ENCODE measurements at places on chromosomes 7 and 10.
A peak's percentile ranks its signal among the peaks of the same experiment; 100 is the strongest.

- peak; percentile 44 for DNase-seq
Measured at GRCh38 chr7:156889089-156889488, 3.9 kb downstream of the LMBR1 start.

GRCh38 chr10:60728056-60728455 is 50.2 kb upstream of the CDK1 start:
- DNase-seq, result no peak

DNA sequence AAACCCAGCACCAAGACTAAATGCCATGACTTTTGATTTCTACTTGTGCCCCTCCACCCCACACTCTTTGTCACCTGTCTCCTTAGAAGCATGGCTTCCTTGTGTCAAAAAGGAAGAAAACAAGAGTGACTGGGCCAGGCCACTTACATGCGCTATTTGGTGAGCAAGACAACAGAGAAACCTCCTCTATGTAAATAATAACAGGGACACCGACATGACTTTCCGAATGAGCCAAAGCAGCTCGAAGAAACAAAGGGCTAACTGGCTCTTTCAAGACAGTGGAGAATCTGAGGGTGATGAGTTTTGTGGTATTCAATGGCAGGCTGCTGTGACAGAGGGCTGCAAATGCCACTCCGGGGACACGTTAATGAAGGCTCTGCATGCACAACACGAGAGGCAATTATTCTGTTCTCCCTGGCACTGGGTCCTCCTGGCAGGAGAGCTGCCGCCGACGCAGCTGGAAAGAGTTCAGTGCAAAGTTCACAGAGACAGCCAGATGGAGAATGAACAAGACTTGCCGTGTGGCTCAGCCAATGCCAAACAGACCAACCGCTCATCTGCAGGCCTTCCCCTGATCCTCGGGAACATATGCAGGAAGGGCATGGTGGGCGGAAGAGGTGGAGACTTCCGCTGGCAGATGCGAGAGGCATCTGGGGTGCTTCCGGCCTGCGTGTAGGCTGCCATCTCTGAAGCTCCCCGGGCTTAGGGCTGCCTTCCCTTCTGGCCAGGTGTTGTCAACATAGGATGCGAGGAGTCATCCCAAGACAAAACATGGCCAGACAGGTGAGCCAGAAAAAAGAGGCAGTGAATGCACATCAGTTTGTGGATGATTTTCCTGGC is 59.1 kb upstream of the SMNDC1 start:
- no peak for DNase-seq

DNA sequence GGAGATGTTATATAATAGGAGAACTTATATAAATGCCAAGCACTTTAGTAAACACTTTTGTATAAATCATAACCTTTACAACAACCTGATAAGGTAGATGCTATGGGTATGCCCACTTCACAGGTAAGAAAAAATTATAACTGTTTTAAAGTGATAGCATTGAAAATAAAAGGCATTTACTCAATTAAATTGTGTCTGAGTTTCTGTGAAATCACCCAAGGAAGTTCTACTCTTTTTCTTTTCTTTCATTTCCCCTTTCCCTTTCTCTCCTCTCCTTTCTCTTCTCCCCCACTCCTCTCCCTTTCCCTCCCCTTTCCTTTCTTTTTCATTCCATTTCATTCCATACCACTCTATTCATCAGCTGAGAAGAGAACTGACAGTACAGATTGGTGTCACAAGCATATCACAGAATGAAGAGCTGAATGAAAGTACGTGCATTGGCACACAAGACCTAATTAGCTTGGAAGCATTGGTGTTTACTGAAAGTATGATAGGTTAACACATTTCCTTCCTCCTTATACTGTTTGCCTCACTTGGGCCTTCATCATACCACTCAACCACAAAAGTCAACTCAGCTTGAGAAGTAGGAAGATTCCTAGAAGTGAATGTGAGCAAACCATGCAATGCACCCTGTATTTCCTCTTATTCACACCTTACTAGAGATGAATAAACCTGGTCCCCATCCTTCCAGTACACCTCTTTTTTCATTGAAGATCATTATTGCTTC is 117.9 kb upstream of the AGR3 start:
- DNase-seq, result peak; percentile 88

GRCh38 chr10:73865459-73866442 is 8.6 kb downstream of the CAMK2G start:
- peak; percentile 91 for DNase-seq

DNA sequence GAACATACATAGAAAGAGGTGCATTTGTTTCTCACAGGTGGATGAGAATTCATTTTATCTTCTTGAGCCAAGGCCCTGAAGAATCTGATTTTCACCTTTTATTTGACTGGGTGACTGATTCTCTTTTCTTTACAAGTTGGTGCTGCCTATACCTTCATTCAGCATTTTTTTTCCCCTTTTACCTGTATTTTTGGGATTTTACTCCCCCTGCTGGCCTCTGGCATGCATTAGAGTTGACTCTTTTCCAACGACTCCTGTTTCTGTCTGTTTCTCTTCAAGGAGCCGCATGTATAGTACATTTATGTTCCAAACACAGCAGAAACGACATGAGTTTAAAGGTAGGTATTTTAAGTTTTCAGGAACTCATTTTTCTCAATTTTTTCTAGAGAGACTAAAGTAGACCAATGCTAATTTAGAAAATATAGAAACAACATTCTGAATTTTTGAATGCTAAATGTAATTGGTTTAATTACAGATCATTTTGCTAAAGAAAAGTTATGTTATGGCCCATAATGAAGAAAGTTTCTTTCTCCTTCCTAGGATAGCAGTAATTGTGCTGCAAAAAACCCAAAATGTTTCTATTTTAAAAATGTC is 149.8 kb upstream of the HDAC9 start:
- DNase-seq, result peak; percentile 50

- DNase-seq, result no peak
Measured at GRCh38 chr7:86786376-86786775, 142.7 kb downstream of the GRM3 start.

DNA sequence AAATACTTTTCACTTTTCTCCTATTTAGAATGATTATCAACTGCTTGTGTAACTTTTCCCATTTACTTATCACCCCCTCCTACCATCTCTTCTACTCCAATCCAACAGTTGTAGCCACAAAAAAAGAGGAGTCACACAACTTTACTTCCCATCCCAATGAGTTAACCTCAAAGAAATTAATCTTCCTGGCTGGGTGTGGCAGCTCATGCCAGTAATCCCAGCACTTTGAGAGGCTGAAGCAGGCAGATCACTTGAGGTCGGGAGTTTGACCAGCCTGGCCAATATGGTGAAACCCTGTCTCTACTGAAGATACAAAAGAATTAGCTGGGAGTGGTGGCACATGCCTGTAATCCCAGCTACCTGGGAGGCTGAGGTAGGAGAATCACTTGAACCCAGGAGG is 19.9 kb downstream of the SYPL1 start:
- DNase-seq, result no peak

DNA sequence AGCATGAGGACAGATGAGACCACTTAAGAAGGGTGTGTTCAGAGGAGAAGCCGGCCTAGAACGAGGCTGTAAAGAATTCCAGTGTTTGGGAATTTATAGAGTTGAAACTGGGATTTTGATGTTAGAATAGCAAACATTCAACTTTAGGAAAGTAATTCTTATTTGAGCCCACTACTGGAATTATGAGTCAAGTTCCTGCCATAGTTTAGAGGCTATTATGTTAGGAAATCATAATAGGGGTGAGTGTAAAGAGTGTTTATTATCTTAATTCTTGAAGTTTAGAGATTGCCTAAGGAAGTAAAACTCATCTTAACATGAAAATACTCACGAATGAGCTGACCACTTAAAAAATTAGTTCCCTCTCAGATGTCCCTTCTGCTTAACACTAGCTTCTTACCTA is 2.1 kb downstream of the CBLL1 start:
- no peak for DNase-seq

- no peak for DNase-seq
Measured at GRCh38 chr10:10680496-10680895, 337.2 kb upstream of the CELF2 start.

GRCh38 chr7:151060416-151061212 is 1.2 kb downstream of the SLC4A2 start:
- DNase-seq, result no peak

DNA sequence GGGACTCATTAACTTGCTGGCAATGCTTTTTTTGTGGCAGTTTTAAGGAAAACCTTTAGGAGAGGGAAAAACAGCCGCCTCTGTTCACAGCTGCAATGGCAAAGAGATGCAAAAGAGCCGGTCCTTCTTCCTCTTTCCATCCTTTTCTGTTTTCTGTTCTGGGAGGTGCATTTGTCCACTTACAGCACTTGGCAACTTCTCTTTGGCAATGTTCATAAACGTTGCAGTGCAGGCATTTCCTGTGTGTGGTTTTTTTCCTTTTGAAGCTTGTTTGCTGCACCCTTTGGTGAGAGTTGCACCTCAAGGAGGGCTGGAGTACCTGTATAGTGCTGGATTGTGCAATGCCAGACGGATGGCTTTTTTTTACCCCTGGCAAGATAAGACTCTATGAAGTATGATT is 53.9 kb upstream of the HABP2 start:
- peak; percentile 79 for DNase-seq

DNA sequence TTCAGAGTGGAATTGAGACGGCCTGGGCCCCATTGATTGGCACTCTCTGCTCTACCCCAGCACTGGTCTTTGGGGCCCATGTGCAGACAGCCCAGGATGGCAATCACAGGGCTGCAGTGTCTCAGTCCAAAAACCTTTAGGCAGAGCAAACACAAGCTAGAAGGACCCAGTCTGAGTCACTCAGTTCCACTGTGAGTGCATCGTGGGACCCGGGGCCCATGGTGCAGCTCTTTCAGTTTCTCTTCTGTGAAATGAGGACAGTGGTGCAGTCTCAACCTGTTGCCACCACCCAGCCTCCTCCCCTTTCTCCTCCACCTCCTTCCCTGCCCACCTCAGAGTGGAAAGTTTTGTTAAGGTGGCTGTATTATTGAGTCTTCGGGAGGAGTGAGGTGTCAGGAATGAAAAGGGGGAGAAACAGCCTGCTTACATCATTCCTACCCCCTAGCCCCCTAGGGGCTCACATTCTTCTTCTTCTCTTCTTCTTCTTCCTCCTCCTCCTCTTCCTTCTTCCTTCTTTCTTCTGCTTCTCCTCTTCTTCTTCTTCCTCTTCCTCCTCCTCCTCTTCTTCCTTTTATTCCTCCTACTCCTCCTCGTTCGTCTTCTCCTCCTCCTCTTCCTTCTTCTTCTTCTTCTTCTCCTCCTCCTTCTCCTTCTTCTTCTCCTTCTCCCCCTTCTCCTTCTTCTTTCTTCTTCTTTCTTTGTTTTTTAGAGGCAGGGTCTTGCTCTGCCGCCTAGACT is 19.5 kb upstream of the CARD11 start:
- no peak for DNase-seq

- DNase-seq, result no peak
Measured at GRCh38 chr7:26958834-26959233, 94.4 kb upstream of the SKAP2 start.

DNA sequence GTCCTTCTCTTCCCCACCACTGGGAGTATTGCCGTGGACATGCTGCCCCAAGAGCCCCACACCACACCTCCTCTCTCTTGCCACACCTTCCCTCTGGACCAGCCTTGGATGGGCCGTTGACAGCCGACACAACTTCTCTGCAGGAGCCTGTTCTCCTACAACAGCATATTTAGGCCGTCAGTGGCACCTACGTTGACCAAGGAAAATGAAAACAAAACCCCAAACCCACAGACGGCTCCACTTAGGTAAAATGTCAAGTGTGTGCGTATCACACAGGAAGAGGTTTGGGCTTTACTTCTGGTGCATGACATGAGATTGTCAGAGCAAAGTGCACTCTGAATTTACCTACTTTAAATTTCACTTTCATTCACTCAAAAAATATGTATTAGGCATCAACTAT is 246.6 kb downstream of the ZMYND11 start:
- DNase-seq, result no peak

- DNase-seq, result no peak
Measured at GRCh38 chr7:2233926-2234325, 1.2 kb upstream of the MAD1L1 start.

DNA sequence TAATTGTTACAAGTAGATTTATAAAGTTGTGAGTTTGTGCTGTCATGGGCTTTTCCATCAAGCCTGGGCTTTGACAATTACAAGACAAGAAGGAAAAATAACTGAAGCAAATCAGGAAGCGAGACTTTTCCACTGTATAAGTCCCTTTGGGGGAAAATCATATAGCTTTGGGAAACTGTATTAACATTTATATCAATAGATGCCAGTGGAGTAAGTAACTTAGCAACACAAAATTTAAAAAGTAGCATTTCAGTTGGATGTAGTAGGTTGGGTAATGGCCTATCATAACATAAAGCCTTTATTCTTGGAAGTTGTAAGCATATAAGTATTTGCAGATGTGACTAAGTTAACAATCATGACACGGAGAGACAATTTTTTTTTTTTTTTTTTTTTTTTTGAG is 931.1 kb downstream of the CNTNAP2 start:
- no peak for DNase-seq

- no peak for DNase-seq
Measured at GRCh38 chr10:91378061-91378460, 32.1 kb upstream of the HECTD2 start.

DNA sequence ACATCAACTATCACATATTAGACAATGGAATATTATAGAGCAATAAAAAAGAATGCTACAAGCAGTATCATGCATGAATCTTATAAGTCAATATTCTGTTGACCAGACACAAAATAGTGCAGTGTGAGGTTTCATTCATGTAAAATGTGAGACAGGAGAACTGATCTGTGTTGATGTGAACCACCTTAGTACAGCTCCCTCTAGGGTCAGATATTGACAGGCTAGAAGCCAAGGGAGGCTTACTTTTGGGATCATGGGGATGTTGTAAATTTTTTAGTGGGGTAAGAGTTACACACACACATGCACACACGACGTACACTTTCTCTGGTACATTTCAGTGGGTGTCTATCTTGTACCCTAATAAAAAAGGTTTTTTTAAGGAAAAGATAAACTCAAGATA is 231.6 kb upstream of the FOXK1 start:
- no peak for DNase-seq

Measured in MV-4-11 (cell line).